ENCODE measurements at places on chromosomes 1 and 21.

DNA sequence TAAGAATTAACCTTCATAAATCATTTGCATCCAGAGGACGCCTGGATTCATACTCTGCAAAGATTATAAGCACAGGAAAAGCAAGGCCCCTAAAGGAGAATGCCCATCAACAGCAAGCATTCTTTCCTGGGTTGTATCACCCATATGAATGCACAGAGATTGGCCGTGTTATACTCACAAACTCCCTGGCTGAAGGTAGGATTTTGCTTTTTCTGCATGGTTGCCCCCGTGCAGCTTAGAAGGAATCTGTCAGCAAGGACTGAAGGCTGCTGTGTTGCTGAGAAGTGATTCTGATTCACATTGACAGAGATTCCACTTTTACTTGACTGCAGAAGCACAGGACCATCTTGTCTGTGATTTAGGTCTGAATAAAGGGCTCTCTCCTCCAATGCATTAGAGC lies 283.0 kb downstream of the LRRIQ3 start:
- no peak for DNase-seq

DNA sequence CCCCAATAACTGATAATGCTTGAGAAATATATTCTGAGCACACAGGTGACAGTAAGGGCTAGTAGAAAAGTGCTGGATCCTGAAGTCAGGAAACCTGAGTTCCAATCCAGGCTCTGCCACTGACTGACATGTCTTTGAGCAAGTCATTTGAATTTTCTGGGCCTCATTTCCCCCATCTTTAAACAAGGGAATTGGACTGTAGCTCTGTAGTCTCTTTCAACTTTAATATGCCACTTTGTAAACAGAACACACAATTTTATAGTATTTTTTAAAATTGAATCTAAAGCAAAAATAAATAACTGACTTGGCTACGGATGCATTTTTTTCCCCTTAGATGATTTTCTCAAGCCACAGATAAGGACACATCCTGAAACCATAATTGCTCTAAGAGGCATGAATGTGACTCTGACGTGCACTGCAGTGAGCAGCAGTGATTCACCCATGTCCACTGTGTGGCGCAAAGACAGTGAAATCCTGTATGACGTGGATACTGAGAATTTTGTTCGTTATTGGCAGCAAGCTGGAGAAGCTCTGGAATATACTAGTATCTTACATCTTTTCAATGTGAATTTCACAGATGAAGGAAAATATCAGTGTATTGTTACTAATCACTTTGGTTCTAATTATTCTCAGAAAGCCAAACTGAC lies 37.0 kb downstream of the LRIG2 start:
- DNase-seq, result no peak

- no peak for DNase-seq
These were observed 124.6 kb downstream of the TGFBR3 start for GRCh38 chr1:91761295-91761721.

GRCh38 chr1:85449356-85449755 lies 15.6 kb downstream of the DDAH1 start:
- no peak for DNase-seq

GRCh38 chr1:186188004-186188539 lies 187.0 kb downstream of the TPR start:
- no peak for DNase-seq

DNA sequence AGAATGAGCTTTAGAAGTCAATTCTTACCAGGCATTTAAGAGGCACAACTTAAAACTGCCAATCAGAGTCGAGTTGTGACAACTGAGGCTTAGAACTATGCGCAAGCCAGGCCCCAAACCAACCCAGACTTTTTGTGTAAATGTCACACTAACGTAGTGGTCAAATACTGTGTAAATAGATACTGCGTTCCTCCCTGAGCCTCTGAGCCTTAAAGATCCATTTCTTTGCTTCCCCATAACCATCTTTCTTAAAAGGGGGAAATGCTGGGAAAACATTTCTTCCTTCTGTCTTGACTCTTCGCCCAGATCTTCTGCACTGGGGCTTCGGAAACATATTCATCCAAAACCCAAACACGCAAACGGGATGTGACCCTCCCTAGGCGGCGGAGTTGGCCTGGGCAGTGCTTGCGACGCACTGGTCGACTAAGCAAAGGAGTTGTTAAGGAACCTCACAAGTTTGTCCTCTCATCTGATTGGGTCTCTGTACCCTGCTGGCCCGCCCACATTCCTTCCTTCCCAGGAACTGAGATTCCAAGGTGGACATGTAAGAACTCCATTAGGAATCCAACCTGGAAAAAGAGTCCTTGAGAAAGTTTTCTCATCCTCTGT lies 2.6 kb downstream of the ADAMTS5 start:
- DNase-seq, result no peak

GRCh38 chr1:234704106-234704887 lies 94.3 kb upstream of the IRF2BP2 start:
- no peak for DNase-seq

- DNase-seq, result no peak
These were observed 396.4 kb upstream of the VAMP3 start for GRCh38 chr1:7374563-7375160.

- no peak for DNase-seq
These were observed 4.4 kb downstream of the TMEM35B start for GRCh38 chr1:34980715-34981114.

DNA sequence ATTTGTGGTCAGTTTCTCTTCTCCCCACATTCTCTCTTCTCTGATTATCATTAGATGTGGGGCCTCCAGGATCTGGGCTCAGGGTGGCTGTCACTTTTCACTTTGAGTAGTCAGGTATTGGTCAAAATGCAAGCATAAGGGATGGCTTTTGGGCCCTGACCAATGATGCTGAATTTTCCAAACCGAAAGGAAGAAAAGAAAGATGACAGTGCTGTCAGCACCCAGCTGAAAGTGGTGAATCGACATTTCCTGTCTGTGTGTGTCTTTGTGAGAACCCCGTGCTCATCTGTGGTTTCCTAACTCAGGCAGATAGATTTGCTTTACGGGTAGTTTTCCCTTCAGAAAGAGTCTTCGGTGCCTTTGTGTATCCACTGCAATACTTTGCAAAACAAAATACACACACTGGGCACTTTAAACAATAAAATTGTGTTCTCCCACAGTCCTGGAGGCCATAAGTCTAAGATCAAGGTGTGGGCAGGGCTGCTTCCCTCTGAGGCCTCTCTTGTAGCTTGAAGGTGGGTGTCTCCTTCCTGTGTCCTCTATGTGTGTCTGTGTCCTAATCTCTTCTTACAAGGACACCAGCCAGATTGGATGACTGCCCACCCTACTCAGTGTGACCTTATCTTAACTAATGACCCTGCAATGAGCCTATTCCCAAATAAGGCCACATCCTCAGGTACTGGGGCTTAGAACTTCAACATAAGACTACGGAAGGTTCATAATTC lies 274.8 kb upstream of the AJAP1 start:
- DNase-seq, result no peak

DNA sequence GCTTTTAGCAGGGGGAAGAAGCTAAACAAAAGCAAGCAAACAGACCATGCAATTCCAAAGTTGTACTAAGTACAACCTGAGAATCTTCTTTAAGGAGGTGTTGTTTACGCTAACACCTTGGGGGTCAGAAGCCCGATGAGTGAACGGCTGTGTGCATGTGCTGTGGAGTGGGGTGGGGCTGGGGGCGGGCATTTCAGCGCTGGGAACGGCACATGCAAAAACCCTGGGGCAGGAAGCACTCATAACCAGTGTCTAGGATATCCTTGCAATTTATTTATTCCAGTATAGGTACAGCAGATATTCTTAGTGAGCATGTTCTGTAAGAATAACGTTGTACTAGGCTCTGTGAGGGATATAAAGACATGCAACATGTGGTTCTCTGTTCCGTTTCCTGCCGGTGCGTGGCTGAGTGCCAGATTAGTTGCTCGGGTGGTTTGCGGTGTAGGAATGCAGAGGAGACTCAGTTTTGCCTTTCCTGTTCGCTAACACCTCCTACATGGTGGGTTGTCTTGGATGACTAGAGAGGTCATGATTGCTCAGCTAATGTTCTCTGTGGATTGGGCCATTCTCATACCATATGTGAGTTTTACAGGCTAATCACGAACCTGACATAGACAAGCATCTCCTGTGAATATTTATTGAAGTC lies 3.7 kb downstream of the FASLG start:
- DNase-seq, result no peak

DNA sequence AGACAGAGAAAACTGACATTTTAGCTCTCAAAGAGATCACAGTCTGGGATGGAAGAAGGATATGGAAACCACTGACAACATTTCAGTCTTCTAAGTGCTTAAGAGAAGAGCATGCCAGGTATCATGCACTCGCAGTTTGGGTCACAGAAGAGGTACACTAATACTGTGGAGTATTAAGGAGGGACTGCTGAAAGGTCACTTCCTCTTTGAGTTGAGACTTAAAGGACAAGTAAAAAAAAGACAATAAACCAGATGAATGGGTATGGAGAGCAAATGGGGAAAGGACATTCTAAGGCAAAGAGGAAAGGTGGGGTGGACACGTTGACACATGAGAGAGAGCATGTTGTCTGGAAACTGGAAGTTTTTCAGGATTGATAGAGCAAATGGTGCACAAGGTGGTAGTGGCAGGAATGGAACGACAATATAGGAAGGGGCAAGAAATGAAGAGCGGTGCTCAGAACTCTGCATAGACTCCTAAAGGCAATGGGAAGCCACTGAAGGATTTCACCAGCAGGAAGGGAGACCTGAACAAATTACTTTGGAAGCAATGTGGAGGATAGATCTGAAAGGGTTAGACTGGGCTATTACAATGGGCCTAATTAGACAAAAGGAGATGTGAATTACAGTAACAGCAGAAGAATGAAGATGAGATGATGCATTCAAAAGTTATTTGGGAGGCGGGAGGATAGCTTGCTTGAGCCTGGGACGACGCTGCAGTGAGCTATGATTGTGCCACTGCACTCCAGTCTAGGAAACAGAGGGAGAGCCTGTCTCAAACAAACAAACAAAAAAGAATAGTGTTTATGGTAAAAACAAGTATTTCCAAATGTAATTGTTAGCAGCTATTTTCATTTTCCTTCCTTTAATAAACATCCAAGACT lies 11.1 kb downstream of the DIPK1A start:
- no peak for DNase-seq

- DNase-seq, result no peak
These were observed 9.9 kb downstream of the NPHP4 start for GRCh38 chr1:5982276-5982675.

DNA sequence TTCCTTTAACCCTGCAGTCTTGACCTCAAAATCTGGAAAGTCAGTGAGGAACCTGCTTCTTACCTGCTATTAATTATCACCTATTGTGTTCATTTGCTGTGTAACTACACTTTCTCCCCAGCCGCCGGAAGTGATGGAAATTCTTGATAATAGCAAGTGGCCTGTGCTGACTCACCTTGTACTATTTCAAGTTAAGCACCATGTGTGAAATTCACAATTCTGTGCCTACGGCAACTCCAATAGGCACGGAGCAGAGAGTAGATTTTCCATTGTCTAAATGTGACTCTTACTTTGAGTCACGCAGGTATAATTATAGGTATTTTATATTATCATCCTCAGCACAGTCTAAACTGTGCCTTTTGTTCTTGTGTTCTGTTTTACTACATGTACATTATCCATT lies 466.8 kb downstream of the KIF26B start:
- DNase-seq, result no peak

GRCh38 chr21:38478782-38479181 lies 19.5 kb downstream of the ERG start:
- no peak for DNase-seq

GRCh38 chr1:109398343-109399225 lies 866 bp upstream of the SORT1 start:
- DNase-seq, result no peak

- no peak for DNase-seq
These were observed 257.4 kb downstream of the PDE4B start for GRCh38 chr1:66050123-66050522.

- DNase-seq, result no peak
These were observed 122.8 kb upstream of the IVNS1ABP start for GRCh38 chr1:185439727-185440415.

GRCh38 chr1:201307231-201307630 lies 23.9 kb downstream of the PKP1 start:
- DNase-seq, result no peak

DNA sequence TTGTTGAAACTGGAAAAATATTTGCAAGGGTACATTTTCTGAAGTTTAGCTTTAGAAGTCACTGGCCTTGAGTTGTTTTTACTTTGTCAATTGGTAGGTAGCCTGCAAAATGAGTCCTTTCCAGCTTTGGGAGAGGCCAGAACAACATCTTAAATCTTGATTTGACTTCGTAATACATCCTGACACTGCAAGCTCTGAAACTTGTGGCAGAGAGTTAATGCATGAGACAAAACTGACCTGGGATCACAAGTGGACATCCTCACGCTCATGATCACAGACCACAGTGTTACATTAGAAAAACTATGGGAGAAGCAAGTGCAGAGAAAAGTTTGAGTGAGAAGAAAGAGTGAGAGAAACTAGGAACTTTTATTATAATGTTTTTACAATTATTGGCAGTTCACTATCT lies 550.9 kb downstream of the USP25 start:
- DNase-seq, result no peak

- no peak for DNase-seq
These were observed 353.2 kb downstream of the PTBP2 start for GRCh38 chr1:97074771-97075170.

DNA sequence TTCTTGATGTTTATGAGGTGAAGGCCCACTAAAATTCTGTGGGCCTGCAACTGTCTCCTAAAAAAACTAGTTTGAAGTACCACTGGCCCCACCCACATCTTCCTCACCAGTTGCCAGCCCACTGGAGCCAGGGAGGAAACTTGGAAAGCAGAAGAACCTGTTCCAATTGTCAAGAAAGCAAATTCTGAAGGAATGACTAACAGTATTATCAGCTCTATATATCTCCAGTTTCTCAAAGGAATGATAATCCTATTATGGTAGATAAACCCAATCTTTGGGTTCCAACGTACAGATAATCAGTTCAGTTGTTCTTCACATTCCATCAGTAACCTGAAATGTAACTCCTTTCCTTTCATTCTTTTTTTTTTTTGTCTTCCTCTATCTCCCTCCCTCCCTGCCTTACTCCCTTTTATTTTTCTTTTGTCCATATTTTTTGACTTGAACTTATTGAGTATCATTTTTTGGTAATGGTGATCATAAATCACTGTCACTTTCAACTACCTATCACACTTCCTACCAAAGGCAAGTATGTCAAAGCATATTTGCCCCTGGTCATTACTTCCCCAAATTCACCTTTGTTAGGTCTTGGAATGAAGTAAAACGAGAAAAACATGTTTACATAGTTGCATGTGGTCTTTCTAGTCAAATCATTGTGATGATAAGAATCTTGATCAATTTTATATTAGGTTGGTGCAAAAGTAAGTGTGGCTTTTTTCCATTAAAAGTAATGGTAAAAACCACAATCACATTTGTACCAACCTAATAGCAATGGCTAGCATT lies 943.4 kb downstream of the TTLL7 start:
- DNase-seq, result no peak

Measured in SHP77 treated with DMSO at 0.1 percent for 48 hours (cell line).